Heart right ventricle (tissue), 16 donors: ENCODE measurements at places on chromosomes 6 and 20.

GRCh38 chr6:16375843-16376242, 137.5 kb downstream of the GMPR start:
- no peak for DNase-seq
- no peak overlapping the region for H3K4me3 ChIP-seq
- no peaks in the 10 kb centered on the region for H3K27me3 ChIP-seq
- peaks cover 46% of the 10 kb centered on the region for H3K4me1 ChIP-seq
- no peak overlapping the region for H3K27ac ChIP-seq

DNA sequence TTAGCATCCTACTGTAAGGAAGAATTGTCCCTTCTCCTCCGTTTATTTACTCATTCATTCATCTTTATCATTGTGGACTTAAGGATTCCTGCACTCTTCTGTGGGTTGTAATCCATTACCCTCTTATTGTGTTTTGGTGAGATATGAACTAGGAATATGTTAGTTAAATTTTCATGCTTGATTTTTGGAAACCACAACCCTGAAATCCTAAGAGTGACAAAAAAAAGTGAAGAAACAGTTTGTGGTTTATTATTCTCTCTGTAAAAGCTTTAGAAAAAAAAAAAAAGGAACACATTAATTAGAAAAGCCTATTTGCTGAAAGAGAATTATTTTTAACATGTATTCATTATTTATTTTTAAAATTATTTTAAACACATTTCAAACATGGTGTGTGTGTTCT, 36.7 kb upstream of the INSM1 start:
- DNase-seq = no peak
- no peak overlapping the region for H3K27ac ChIP-seq
- H3K4me1 ChIP-seq = no peaks in the 10 kb centered on the region
- H3K4me3 ChIP-seq = no peak overlapping the region

DNA sequence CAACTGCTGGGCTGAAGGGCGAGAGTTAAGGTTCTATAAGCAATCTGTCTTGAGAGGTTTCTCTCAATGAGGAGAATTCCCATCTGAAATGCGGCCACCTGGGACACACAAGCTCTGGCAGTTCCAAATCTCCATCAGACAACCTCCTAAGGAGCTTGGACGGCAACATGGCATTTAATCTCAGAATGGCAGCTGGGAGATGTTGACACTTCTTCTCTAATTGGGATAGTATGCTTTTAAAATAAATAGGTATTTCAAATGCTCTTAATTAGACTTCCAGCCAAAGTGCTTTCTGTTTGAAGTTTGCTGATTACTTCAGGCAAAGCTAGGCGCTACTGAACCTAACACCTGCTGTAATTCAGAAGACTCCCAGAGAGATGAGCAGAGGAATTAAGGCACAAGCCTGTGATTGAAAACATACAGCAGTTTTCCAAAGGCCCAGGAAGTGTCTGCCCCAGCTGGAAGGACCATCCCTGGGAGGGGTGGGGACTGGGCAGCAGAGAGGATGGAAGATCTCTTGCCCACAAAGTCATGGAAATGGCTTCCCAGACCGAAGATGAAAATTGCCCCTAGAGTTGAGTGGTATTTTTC, 59.1 kb upstream of the KCNK16 start:
- no peaks in the 10 kb centered on the region for H3K4me1 ChIP-seq
- no peak overlapping the region for H3K4me3 ChIP-seq
- H3K27ac ChIP-seq = no peak overlapping the region
- no peak for DNase-seq

DNA sequence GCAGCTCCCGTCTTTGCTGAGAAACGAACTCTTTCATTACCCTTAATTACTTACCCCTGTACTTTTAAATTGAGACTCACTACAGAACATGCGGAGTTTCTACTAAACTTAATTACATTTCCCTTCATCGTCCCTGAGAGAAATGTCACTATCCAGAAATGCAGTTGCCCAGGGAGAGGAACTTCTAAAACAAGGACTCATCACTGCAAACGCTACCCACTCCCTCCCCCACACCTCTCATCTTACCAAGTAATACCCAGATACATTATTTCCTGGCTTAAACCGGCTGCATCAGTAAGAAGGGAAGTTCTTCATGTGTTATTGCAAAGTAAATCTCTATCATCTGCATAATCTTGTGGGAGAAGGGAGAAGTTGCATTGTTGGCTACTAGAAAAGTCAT, 138.3 kb downstream of the IPCEF1 start:
- H3K27me3 ChIP-seq = no peaks in the 10 kb centered on the region
- DNase-seq = no peak
- no peaks in the 10 kb centered on the region for H3K4me1 ChIP-seq
- no peak overlapping the region for H3K27ac ChIP-seq
- H3K36me3 ChIP-seq = peaks cover 23% of the 10 kb centered on the region

DNA sequence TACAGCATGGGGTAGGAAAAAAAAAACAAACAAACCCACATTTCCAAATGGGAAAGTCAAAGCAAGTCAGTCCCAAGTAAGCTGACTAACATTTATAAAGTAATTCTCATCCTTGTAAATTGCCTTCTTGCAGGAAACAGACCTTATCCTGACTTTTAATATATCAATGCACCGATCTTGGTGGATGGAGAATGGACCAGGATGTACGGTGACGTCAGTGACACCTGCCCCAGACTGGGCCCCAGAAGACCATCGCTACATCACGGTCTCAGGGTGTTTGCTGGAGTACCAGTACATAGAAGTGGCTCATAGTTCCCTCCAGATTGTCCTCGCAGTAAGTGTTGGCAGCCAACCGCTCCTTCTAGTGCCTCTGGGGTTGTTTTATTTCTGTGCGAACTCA, 304.2 kb upstream of the RNF217 start:
- no peaks in the 10 kb centered on the region for H3K36me3 ChIP-seq
- H3K27me3 ChIP-seq = no peaks in the 10 kb centered on the region
- no peak overlapping the region for H3K27ac ChIP-seq

DNA sequence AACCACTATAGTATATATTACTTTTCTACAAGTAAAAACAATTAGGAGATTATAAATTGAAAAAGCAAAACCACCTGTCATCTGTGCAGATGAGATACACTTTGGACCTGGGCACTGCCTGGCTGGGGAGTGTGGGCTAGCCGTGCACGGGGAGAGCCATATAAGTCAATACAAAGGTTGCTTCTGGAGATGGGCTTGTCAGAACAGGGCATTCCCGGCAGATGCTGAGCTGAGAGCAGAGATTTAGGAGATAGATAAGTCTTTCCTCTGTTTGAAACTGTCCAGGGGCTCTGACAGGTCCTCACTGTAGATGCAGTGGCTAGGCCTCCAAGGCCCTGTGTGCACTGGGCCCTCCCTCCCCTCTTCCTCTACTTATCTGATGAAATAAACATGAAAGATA, 34.5 kb downstream of the CD164 start:
- H3K36me3 ChIP-seq = no peaks in the 10 kb centered on the region
- no peaks in the 10 kb centered on the region for H3K27me3 ChIP-seq
- no peak overlapping the region for H3K27ac ChIP-seq
- H3K4me1 ChIP-seq = peaks cover 54% of the 10 kb centered on the region
- DNase-seq = no peak
- no peak overlapping the region for H3K4me3 ChIP-seq

GRCh38 chr6:149075616-149076354, 241.7 kb upstream of the TAB2 start:
- no peak overlapping the region for H3K27ac ChIP-seq
- no peaks in the 10 kb centered on the region for H3K36me3 ChIP-seq
- DNase-seq = no peak
- H3K4me3 ChIP-seq = no peak overlapping the region
- no peaks in the 10 kb centered on the region for H3K27me3 ChIP-seq
